ENCODE measurements at places on chromosomes 3 and 15.

GRCh38 chr15:100844167-100844566 is 35.5 kb upstream of the ALDH1A3 start:
- DNase-seq: no peak

GRCh38 chr3:116966649-116967048 is 257.1 kb downstream of the TUSC7 start:
- DNase-seq: no peak

DNA sequence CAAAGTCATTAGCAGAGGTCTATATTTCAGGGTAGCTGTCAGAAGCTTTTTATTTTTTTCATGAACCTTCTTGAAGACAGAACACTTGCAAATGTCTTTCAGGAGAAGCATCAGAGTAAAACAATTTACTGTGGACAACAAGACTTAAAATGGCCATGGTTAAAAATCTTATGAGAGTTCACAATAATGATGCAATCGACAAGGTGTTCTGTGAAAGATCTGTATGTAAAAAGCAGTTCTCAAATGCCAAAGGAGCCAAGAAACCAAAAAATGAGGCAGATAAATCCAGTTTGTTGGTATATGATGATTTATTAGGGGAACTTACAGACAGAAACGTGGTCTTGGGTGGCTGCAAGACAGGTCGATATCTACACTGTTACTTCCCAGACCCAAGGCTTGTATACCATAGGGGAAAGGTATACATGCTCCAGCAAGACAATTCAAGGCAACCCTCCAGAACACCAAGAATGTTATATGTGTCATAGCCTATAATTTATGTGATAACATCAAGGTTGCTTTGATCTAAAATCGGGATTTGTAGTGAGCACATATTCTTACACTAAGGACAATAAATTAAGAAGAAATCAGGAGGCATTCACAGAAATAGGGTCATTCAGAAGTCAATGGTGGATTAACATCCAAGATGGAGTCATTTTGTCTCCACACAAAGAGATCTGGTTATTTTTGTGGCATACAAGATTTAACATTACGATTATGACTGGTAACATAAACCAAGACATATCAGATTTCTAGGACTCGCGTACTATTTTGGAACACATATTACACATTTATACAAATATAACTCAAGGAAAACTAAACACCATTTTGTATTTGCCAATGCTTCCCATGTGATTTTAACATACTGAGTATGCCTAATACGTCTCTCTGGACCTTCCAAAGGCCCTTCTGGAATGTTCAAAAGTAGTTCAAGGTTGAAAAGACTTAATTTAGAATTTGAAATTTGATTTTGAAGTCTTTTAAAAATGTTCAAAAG is 316.4 kb downstream of the THSD4 start:
- DNase-seq: no peak

GRCh38 chr15:40844696-40845030 is 815 bp downstream of the SPINT1 start:
- DNase-seq: no peak

- no peak for DNase-seq
Measured at GRCh38 chr3:28081533-28081947, 159.9 kb upstream of the CMC1 start.

GRCh38 chr3:171813897-171814460 is 3.7 kb upstream of the PLD1 start:
- no peak for DNase-seq

GRCh38 chr15:90851114-90851513 is 17.3 kb upstream of the FURIN start:
- DNase-seq: no peak

DNA sequence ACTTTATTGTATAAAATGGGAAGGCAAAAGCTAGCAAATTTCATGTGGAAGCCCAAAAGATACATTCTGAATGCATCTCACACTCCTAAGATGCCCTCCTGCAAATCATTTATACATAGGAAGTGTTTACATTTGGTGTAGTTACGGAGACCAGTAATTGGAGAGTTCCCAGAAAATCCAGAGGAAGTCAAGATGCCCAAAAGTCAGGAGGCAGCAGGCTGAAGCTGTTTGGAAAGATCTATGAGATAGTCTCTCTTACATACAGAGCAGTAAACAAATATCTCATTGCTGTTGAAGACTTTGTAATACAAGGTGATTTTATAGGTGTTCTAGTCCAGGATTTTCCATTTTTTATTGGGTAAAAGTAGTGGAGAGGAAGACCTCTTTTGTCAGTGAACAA is 8.8 kb downstream of the KLHL24 start:
- no peak for DNase-seq

DNA sequence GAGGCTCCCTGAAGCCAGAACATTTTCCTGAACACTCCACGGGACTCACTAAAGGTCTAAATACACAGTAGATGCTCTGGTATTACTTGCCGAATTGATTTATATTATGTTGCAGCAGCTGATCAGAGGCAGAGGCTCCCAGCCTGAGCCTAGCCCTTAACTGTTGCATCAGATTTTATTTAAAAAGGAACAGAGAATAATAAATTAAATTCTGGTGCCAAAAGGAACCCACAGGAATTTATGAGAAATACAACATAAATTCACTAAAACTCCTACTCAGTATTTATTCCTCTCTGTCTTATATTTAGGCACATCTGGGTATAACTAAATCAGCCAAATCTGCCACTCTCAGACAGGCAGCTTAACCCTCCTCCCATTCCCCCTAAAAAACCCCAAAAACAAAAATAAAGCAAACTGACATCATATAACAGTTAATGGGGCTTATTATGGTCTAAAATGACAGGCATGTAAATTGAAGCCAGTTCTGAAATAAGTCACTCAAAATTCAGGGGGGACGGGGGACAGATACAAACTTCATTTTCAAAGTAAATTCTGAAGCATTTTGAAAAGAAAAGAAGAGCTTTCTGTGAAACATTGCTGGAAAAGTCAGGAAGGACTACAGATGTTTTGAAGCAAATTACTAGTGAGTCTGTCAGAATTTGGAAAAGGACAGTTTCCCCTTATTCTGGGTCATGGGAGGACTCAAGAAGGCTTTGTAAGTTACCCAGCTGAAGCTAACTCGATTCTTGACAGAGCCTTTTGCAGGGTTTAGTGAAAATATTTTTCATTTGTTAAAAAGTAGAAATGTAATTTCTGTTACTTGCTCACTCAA is 53.8 kb upstream of the CORO2B start:
- no peak for DNase-seq

DNA sequence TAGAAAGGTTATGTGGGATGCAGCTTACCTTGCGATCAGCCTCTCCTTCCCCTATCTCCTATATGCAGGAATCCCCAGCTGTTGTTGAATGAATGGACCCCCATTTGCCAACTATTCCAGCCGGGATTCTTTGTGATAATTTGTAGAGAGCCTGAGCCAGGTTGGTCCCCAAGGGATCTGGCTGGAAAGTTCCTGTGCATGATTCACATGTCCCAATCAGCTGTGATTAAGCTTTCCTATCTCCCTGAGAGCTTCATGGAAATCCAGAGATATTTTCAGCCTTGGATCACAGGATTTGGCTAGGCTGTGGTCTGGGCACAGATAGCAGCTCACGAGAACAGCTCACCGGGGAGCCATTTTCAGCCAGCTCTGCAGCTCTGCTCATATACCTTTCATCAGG is 76.7 kb downstream of the ARNT2 start:
- DNase-seq: no peak

DNA sequence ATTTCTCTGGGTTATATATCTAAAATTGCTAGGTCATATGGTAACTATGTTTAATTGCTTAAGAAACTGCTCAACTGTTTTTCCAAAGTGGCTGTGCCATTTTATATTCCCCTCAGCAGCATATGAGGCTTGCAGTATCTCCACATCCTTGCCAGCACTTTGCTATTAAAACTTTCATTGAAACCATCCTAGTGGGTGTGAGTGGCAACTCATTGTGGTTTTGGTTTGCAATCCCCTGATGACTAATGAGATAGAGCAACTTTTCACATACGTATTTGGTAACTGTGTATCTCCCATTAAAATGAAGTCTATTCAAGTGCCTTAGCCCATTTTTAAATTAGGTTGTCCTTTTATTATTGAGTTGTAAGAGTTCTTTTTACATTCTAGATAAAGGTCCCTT is 17.3 kb downstream of the KPNA1 start:
- no peak for DNase-seq

- no peak for DNase-seq
Measured at GRCh38 chr15:63136742-63137141, 15.1 kb downstream of the LACTB start.

GRCh38 chr3:39718674-39719595 is 90.5 kb upstream of the MYRIP start:
- DNase-seq: no peak

- no peak for DNase-seq
Measured at GRCh38 chr3:129758785-129759320, 134.7 kb downstream of the TMCC1 start.

DNA sequence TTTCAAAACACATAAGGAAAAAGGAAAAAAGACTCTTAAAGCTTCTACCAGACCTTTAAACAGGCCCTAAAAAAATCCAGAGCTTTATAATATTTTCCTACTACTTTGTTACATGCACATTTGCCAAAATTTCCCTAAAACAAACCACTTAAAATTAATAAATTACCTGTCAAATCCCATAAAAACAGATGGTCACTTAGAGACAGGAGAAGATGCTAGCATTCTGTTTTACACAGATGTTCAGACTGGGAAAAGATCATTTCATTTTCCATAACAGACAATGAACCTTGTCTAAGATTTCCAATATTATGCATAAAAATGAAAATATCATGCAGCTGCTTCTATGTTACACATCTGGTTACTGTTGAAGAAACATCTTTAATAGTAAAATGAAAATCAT is 66.6 kb downstream of the SUCLG2 start:
- no peak for DNase-seq

DNA sequence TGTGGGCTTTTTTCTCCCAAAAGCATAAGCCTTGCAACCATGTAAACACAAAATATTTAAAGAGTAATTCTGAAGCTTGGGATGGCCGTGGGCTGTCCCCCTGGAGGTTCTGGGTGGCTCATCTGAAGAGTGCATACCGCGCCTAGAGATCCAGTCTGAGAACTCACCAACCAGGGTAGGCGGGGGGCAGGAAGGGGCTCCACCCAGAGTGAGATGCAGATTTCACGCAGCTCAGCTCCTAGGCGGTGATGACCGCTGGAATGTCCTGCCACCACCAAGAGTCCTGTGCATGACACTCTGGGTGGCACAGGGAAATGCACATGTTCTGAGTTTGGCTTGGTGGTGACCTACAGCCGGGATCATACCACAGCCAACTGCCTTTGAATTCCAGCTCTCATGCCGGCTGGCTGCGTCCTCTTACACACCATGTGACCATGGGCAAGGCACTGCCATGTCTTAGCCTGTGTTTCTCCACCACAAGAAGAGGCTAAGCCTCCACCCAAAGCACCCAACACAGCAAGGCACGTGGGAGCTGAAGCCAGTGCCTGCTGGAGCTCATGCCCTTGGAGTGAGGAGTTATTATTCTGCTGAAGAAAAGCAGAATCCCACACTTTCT is 125.1 kb upstream of the IQSEC1 start:
- no peak for DNase-seq

DNA sequence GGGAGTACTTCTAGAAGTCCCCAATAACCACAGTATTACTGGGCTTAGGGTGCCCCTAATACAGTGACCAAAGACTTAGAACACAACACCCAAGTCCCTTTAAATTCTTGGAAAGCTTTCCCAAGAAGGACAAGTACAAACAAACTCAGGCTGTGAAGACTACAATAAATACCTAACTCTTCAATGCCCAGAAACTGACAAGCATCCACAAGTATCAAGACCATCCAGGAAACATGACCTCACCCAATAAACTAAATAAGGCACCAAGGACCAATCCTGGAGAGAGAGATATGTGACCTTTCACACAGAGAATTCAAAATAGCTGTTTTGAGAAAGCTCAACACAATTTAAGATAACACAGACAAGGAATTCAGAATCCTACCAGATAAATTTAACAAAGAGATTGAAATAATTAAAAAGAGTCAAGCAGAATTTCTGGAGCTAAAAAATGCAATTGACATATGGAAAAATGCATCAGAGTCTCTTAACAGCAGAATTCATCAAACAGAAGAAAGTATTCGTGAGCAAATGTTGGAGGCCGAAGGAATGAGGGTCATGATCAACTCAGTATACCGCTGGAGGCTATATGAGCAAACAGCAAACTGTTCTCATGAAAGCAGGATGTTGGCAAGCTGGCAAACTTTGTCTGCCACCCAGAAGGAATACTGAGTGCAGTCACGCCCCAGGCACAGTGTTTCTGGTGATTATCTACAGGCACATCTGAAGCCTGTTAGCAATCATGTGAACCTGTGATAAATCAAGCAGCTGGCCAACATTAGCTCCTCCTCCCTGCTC is 87.0 kb upstream of the NECTIN3 start:
- DNase-seq: no peak

- DNase-seq: no peak
Measured at GRCh38 chr3:64650096-64650622, 37.6 kb downstream of the ADAMTS9 start.

DNA sequence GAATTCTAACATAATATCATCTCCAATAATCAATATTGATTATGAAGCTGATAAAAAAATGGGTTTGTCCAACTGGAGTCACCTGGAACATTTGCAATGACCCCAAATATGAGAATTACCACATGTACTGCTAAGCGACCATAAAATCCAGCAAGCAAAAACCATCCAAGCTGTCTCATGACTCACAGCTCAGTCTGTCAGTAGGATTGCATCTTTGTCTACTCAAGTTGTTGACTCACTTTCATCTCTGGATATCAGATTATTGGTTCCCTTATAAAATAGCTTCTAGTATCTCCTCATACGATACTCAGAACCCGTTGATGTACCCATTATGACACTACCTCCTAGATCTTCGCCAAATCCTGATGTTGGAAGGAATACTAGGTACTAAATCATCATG is 209.8 kb upstream of the ATP11B start:
- no peak for DNase-seq

DNA sequence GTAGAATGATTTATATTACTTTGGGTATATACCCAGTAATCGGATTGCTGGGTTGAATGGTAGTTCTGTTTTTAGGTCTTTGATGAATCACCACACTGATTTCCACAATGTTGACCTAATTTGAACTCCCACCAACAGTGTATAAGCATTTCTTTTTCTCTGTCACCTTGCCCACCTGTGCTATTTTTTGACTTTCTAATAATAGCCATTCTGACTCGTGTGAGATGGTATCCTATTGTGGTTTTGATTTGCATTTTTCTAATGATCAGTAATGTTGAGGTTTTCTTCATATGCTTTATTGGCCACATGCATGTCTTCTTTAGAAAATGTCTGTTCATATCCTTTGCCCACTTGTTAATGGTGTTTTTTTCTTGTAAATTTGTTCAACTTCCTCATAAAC is 340.8 kb downstream of the PLOD2 start:
- no peak for DNase-seq

DNA sequence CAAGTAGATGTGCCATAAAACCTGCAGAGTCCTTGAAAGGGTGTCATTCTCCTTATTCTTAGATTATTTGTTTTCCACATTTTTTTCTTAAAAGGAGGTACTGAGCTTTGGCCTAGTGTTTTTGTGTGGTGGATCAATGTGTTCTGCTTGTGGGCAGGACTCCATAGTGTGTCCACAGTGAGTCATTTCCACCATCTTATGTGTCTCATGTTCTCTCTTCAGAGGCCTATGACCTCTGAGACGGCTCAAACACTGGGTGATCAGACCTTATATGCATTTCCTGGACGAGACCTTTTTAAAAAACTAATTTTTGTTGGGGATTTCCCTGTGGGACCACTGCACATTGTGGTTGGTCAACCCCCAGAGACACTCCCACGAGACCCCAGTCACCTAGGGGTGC is 93.4 kb downstream of the CHCHD4 start:
- DNase-seq: no peak
